ENCODE measurements at places on chromosomes 1 and 21. TPM values are rescaled to one million over a fixed set of nuclear protein-coding genes. Genes with fewer than 3 reads are reported as not detected.

Gene DPT
- 11.1 TPM for total RNA-seq

Gene GIPC2
- total RNA-seq = 30.5 TPM

- DNase-seq = no peak
Measured at GRCh38 chr1:205687242-205687641, 6.9 kb upstream of the SLC45A3 start.

GRCh38 chr1:19688041-19688842 lies 23.6 kb downstream of the HTR6 start:
- DNase-seq = no peak

DNA sequence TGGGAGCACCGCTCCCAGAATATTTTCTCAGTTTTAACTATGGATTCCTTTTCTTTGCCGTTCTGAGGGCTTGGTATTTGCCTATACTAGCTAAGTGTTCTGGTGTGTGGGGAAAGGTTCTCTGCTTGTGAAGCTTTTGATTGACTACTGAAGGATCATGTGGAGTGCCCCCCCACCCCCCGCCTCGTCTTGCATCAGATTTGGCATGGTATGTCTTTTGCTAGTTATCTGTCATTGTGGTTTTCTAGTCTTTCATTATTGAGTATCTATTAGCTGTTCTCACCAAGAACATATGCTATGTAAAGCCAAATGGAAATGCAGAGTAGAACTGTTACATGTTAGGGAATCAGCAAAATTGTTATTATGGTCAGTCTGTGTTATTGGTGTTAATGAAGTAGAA lies 58.3 kb downstream of the MACF1 start:
- DNase-seq = no peak

All from left colon (tissue), 2 donors.